ENCODE measurements at places on chromosomes 13 and 19. TPM values are rescaled to one million over a fixed set of nuclear protein-coding genes. Genes with fewer than 3 reads are reported as not detected.

ADM5 gene
- total RNA-seq: 2.7 TPM

FGF22 gene
- total RNA-seq: not detected

GRCh38 chr13:46369506-46370277 lies 17.4 kb downstream of the RUBCNL start:
- no peaks in the 10 kb centered on the region for H3K36me3 ChIP-seq
- H3K27me3 ChIP-seq: peaks cover 13% of the 10 kb centered on the region
- no peak overlapping the region for H3K4me3 ChIP-seq
- no peak for DNase-seq
- no peaks in the 10 kb centered on the region for H3K4me1 ChIP-seq
- H3K27ac ChIP-seq: no peak overlapping the region

- no peaks in the 10 kb centered on the region for H3K27me3 ChIP-seq
- no peaks in the 10 kb centered on the region for H3K4me1 ChIP-seq
- no peaks in the 10 kb centered on the region for H3K36me3 ChIP-seq
- no peak overlapping the region for H3K27ac ChIP-seq
- no peak overlapping the region for H3K4me3 ChIP-seq
- DNase-seq: no peak
Measured at GRCh38 chr13:84433024-84433423, 550.8 kb upstream of the SLITRK1 start.

SMAD9 gene
- not detected for total RNA-seq

- H3K27me3 ChIP-seq: no peaks in the 10 kb centered on the region
- H3K27ac ChIP-seq: no peak overlapping the region
- DNase-seq: peak; percentile 72
- H3K4me3 ChIP-seq: no peak overlapping the region
- H3K4me1 ChIP-seq: peaks cover 60% of the 10 kb centered on the region
Measured at GRCh38 chr13:99028890-99029289, 51.0 kb upstream of the DOCK9 start.

CACTIN gene
- total RNA-seq: 33.4 TPM

DNA sequence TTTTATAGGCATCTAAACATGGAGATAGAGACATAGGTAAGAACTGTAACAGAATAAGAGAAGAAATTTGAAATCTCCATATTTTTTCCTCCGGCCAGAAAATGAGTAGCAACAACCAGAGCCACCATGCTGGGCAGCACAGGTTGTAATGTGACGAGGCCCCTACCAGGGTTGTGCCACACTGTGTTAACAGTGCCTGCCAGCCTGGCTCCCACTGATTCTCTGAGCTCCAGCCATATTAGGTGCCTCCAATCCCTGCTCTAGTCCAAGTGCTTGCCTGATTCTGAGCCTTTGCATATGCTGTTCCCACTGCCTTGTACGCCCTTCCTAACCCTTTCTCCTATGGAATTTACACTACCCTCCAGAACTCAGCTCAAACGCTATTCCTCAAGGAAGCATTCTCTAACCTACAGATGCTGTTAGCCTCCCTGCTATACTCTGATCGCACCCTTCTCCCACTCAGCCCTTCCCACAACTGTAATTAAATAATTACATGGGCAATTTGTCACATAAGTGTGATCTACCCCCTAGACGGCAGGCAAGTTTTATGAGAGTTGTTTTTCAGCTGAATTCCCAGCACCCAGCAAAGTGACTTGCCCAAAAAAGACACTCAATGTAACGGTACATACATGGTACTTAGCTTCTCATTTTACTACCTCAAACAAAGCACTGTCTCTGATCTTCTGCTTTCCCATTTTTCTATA lies 37.6 kb upstream of the STARD13 start:
- H3K27ac ChIP-seq: no peak overlapping the region
- peaks cover 9% of the 10 kb centered on the region for H3K27me3 ChIP-seq

GPR12 gene
- not detected for total RNA-seq

FFAR3 gene
- not detected for total RNA-seq

DNA sequence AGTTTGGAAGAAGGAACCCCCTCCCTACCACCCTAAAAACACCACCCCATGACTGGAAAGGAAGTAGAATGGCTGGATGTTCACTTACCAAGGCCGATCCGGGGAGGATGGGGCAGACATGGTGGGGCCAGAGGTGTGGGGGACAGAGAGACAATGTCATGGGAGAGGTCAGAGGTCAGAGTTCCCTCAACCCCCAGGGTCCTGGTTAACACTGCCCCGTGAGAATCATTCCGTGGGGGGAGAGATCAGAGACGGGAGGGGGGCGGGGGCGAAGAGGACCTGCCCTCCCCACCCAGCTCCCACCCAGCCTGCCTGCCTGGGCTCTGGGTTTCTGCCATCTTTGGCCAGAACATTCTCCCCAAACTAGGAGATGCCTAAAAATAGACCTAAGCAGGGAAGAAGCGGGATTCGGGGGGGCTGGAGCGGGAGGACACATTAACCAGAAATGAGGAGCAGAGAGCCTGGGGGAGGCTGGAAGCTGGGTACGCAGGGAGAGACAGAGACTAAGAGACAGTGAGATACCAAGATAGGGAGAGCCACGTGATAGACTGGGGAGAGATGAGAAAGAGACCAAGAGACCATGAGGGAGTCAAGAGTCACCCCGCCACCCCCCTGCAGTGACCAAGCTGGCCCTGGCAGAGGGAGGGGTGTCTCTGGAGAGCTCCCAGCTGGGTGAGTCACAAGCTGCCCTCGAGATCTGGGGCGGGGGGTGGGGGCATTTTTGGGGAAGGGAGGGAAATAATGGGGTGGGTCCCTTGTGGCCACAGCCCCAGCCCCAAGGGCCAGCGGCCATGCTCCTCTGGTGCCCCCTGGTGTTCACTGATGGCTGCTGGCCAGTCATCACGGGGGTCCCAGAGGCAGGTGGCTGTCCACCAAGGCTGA lies 6.1 kb upstream of the KANK2 start:
- H3K36me3 ChIP-seq: no peaks in the 10 kb centered on the region
- H3K4me3 ChIP-seq: no peak overlapping the region
- no peaks in the 10 kb centered on the region for H3K4me1 ChIP-seq
- DNase-seq: no peak

MAG gene
- 0.26 TPM for total RNA-seq

KCNN4 gene
- total RNA-seq: 43.9 TPM

GRCh38 chr13:56335775-56336174 lies 804.9 kb upstream of the PRR20A start:
- no peak overlapping the region for H3K4me3 ChIP-seq
- H3K36me3 ChIP-seq: no peaks in the 10 kb centered on the region
- no peak for DNase-seq
- no peak overlapping the region for H3K27ac ChIP-seq
- H3K27me3 ChIP-seq: no peaks in the 10 kb centered on the region

NRTN gene
- total RNA-seq: not detected

LCP1 gene
- total RNA-seq: 1,101 TPM

GRCh38 chr13:39385621-39386231 lies 217.3 kb downstream of the LHFPL6 start:
- no peak overlapping the region for H3K27ac ChIP-seq
- no peak overlapping the region for H3K4me3 ChIP-seq
- no peaks in the 10 kb centered on the region for H3K36me3 ChIP-seq
- H3K4me1 ChIP-seq: no peaks in the 10 kb centered on the region

- DNase-seq: no peak
- H3K4me3 ChIP-seq: no peak overlapping the region
- H3K27ac ChIP-seq: no peak overlapping the region
- no peaks in the 10 kb centered on the region for H3K4me1 ChIP-seq
- no peaks in the 10 kb centered on the region for H3K27me3 ChIP-seq
- H3K36me3 ChIP-seq: no peaks in the 10 kb centered on the region
Measured at GRCh38 chr13:75385708-75386083, 96.3 kb downstream of the TBC1D4 start.

SIGLEC12 gene
- 3.9 TPM for total RNA-seq

GRCh38 chr13:24648983-24649687 lies 31.1 kb upstream of the ATP12A start:
- DNase-seq: no peak
- no peak overlapping the region for H3K27ac ChIP-seq

POU2F2 gene
- 17.7 TPM for total RNA-seq

GRCh38 chr19:1593501-1593772 lies 772 bp upstream of the MBD3 start:
- H3K27ac ChIP-seq: peak overlapping the region; percentile 83
- H3K36me3 ChIP-seq: peaks cover 14% of the 10 kb centered on the region
- no peaks in the 10 kb centered on the region for H3K27me3 ChIP-seq
- peak overlapping the region; percentile 85 for H3K4me3 ChIP-seq
- peaks cover 18% of the 10 kb centered on the region for H3K4me1 ChIP-seq
